ENCODE measurements at places on chromosomes 5 and 9.

DNA sequence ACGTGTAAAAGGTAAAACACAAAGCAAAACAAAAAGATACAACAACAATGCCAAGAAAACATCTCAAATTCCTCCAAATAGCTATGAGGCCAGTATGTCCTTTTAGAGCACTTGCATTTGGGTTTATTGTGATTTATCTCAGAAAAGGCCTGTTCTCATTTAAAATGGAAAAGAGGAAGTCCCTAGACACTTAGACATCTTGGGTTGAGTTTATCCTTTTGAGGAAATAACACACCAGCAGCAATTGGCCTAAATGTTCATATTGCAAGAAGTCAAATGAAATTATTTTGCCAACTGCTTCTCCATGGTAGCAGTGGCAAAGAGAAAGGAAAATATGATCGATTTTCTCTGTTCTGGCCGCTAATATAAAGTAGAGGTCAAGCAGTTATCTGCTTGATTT is 43.6 kb upstream of the TRMT10B start:
- no peak for DNase-seq

GRCh38 chr5:79235261-79235633 is 684 bp upstream of the JMY start:
- no peak for DNase-seq

- no peak for DNase-seq
These were observed 417.2 kb upstream of the C9orf72 start for GRCh38 chr9:27990524-27990923.

- DNase-seq: no peak
These were observed 9.6 kb upstream of the ATP6V0E1 start for GRCh38 chr5:172973931-172974330.

DNA sequence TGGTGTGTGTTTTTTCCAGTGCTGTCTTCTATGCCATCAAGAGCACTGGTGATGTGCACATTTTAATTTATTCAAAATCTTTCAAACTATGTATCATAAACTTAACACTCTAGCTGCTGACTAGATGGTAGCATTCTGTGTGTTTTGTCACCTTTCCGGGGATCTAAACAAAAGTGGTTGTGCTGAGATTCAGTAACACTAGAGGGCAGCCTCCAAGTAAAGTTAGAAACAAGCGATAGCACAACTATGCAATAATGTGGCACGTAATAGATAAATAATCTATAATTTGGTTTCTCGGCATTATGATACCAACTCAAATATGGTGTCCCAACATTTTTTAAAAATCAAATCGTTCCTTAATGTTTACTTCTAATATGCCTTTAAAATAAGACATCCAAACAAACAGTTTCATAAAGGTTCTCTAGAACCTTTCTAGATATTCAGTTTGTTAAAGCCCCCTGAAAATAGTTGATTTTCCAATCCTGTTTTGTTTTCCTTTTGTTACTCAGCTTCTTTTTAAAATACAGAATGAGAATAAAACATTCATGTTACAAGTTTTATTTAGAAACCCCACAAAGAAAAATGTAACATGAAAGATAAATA is 16.9 kb downstream of the SEMA6A start:
- DNase-seq: peak; percentile 56

- DNase-seq: no peak
These were observed 298.0 kb upstream of the PAPPA start for GRCh38 chr9:115855458-115856133.

GRCh38 chr5:142095035-142095434 is 13.5 kb upstream of the NDFIP1 start:
- DNase-seq: no peak

- DNase-seq: no peak
These were observed 696.5 kb downstream of the NR2F1-AS1 start for GRCh38 chr5:92884469-92884868.

- DNase-seq: no peak
These were observed 6.4 kb upstream of the ANKRD31 start for GRCh38 chr5:75243100-75243499.

DNA sequence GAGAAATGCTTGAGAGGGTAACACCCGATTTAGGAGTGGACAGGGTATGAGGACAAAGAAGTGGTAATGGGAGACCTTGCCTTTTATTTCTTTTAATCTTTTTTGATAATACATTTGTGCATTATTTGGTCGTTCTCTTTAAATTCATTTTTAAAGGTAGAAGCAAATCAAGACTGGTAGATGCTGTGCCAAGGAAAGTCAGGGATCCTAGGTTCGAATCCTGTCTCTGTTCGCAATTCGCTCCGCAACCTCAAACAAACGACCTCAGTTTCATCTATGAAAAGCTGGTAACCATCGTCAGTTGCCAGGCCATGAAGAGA is 353 bp upstream of the TMED9 start:
- DNase-seq: no peak

GRCh38 chr9:96599298-96599697 is 20.3 kb downstream of the CDC14B start:
- no peak for DNase-seq

GRCh38 chr9:9998491-9999287 is 614.1 kb downstream of the PTPRD start:
- DNase-seq: peak; percentile 47

- no peak for DNase-seq
These were observed 448.8 kb downstream of the TLE4 start for GRCh38 chr9:80020530-80020929.

GRCh38 chr5:114055318-114056184 is 306.3 kb upstream of the KCNN2 start:
- peak; percentile 13 for DNase-seq

DNA sequence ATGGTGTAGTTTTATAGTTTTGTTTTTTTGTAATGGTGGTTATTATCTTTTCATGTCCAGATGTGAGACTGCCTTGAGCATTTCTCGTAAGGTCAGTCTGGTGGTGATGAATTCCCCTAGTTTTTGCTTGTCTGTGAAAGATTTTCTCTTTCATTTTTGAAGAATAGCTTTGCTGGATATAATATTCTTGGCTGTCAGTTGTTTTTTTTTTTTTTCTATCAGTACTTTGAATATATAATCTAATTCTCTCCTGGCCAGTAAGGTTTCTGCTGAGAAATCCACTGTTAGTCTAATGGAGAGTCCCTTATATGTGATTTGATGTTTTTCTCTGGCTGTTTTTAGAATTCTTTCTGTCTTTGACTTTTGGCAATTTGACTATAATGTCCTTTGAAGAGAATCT is 106.9 kb downstream of the CARTPT start:
- DNase-seq: no peak

- no peak for DNase-seq
These were observed 661.0 kb upstream of the C9orf72 start for GRCh38 chr9:28234133-28234893.

DNA sequence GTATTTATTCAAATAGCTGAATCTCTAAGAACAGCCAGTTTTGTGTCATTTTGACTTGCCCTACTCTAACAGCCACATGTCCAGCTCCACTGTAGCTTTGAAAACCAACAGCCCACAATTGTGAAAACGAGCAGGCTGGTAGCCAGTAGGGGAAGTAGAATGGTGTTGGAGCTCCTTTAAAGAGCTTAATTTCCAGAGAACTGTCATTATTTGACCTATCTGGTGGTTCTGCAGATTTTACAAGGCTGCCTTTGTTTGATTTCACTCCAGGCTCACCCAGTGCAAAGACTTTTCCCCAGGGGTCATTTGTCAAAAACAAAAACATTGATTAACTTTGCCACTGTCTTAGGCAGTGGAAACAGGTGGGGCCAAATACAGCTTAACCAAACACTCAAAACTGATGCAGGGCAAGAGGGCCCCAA is 3.2 kb upstream of the PJA2 start:
- no peak for DNase-seq

- no peak for DNase-seq
These were observed 582.0 kb upstream of the TUSC1 start for GRCh38 chr9:26260238-26260637.

GRCh38 chr5:16550316-16550952 is 66.4 kb downstream of the RETREG1 start:
- no peak for DNase-seq

DNA sequence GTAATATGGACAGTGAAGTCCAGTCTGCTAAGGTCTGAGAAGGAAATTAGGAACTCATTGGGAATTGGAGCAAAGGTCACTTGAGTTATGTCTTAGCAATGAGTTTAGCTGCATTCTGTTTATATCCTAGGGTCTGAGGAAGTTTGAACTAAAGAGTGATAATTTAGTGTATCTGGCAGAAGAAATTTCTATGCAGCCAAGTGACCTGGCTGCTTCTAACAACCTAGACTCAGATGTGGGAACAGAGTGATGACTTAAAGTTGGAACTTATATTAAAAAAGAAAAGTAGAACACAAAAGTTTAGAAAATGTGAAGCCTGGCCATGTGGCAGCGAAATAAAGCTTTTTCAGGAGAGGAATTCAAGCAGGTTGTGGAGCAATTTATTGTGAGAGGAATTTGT is 106.2 kb downstream of the PRDM9 start:
- DNase-seq: no peak

DNA sequence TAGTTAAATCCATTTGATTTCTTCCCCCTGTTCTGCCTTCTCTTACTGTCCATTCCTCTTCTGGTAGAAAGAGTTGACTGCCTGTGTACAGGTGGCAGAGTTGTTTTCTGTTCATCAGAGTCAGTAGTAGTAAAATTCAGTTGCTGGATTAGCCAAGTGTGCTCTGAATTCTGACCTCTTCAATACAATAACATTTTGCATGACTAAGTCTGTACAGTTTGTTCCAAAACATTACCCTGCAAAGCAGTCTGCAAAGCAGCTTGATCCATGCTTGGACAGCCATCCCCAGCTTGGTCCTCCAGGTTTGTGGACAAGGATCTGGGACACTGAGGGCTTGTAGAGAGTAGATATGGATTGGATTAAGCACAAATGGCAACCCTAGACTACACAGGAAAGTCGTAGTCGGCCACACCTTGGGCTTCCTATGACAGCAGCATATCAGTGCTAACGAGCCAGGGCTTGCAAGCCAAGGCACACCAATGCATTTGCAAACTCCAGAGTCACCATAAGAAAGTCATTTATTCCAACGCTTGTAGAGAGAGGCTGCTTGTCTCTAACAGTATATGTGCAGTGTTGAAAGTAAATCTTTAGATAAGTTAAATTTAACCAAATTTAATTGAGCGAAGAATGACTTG is 25.2 kb downstream of the IL12B start:
- DNase-seq: no peak

DNA sequence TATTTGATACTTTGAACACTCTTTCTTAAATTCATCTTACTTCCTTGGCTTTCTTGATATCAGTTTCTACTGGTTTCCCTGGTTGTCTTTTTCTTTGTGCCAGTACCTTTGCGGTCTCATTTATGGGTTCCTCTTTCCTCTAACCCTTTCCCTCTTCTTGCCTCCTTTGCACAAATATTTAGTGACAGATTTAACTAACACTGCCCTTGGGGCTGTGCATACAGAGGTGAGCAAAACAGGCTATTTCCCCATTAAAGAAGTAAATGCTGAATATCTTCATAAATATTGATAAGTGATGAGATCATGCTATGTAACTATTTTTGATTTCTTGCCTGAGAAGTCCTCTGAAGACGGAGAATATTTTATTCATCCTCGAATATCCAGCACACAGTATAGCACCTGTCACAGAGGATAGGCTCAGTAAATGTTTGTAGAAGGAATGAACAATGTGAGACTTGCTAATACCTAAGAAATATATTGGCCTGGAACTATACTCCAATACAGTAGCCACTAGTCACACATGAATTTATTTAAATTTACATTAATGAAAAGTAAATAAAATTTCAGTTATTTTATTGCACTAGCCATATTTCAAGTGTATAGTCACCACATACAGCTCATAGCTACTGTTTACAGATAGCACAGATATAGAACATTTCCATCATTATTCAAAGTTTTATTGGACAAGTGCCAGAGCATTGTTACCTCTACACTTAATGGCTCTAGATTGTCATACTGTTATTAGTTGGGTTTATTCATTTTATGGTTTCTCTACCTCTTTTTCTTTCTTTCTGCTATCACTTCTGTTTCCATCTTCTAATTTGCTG is 90.4 kb downstream of the RIC1 start:
- DNase-seq: no peak

DNA sequence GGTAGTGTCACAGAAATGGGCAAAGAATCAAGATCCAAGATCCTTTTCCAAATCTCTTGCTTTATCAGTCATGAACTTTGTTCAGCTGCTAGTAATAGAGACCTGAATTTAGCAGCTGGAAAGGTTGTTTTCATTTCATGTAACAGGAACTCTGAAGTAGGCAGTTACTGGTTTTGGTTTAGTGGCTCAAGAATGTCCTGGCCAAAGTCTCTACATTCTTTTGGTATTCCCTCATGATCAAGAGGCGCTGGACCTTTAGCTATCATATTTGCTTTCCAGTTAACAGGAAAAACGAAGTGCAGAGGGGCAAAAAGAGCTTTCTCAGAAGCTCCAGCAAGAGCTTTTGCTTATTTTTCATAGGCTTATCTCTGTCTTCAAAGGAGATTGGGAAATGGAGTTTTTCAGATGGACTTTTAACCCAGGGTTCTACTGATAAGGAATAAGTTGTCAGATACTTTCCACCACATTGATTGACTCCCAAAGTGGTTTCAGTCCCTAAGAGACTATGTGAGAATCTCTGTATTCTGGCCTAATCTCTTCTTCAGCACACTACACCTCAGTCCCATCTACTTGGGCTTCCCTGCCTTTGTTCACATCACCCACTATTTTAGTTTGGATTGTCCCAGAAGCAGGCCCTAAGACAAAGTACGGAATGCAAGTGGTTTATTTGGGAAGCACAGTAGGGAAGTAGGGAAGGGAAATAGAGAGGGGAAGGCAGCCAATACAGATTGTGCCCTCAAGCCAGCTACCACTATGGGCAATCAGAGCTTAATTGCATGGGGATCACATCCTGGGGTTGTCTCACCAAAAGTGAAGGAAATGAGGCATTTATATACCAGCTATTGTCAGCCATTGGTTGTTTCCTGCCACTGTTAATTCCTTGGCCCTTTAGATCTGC is 359.3 kb downstream of the LRRC70 start:
- DNase-seq: no peak

- no peak for DNase-seq
These were observed 32.2 kb downstream of the ACER2 start for GRCh38 chr9:19440823-19441580.

DNA sequence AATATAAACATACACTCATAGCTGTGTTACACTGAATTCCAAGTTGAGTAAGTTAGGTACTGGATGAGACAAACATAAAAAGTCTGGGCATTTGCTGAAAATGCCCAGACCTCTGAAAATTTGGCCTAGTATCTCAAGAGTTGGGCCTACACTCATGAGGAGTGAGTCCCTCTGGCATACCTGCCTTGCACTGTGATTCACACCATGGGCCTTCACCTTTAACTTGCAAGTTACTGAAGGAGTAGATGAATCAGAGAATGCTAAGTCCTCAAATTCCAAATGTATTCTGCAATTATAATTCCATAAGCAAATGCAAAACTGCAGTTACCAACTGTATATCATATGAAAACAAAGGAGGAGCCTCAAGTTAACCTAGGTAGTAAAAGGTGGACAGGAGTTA is 32.3 kb upstream of the C9orf40 start:
- no peak for DNase-seq
